ENCODE measurements at places on chromosomes 4 and X.
A peak's percentile ranks its signal among the peaks of the same experiment; 100 is the strongest.

GRCh38 chr4:130053723-130054122, 957.8 kb downstream of the C4orf33 start:
- DNase-seq: no peak

DNA sequence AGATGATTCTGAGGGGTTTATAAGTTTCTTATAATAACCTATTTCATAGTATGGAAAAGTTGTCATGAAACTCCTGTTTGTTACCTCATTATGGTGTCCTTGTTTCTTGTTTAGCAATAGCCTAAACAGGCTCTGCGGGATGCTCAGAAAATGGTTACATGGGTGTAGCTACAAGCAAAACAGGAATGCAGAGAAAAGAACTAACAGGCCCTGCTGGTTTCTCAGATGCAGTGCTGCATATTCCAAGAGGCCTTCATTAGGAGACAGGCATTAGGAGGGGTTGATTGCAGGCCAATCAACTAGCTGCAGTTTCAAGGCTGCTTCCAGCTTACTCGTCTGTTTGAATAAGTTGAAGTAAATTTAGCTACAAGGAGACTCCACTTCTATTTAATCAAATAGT, 37.6 kb upstream of the HPGD start:
- DNase-seq: no peak

DNA sequence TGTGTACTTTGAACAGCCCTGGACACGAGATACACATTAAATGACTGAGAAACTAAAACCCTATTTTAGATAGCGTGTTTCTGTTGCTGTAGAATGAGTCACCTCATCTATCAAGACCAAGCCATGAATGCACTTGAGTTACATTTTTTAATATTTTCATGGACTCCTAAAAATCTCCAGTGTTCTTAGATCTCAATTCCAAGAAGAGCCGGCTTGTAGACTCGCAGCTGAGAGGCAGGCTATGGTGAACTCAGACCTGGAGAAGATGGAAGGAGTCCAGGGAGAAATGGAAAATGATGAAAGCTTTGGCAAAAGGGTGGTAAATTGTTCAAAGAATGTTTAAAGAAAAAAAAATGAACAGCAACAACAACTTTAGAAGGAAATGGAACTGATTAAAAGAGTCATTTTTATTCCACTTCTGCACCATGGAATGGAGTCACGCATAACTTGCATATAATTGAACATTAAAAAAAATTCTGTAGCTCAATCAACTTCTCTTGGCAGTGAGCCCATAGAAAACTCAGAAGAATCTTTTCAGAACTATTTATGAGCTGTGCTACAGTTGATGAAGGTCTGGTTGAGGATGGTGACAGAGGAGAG, 129.8 kb downstream of the MXRA5 start:
- no peak for DNase-seq

DNA sequence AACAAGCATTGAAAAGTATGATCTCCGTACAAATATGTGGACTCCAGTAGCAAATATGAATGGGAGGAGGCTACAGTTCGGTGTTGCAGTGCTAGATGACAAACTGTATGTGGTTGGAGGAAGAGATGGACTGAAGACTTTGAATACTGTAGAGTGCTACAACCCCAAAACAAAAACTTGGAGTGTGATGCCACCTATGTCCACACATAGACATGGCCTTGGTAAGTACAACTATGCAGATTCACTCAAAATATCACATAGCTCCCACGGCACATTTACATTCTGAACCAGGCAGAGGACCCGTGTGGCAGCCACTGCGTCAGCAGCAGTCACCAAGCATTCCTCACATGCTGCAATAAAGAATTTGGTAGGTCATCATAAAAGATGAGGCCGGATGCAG, 41.3 kb downstream of the KLHL5 start:
- no peak for DNase-seq

GRCh38 chr4:24471486-24472160, 112.7 kb downstream of the DHX15 start:
- no peak for DNase-seq

DNA sequence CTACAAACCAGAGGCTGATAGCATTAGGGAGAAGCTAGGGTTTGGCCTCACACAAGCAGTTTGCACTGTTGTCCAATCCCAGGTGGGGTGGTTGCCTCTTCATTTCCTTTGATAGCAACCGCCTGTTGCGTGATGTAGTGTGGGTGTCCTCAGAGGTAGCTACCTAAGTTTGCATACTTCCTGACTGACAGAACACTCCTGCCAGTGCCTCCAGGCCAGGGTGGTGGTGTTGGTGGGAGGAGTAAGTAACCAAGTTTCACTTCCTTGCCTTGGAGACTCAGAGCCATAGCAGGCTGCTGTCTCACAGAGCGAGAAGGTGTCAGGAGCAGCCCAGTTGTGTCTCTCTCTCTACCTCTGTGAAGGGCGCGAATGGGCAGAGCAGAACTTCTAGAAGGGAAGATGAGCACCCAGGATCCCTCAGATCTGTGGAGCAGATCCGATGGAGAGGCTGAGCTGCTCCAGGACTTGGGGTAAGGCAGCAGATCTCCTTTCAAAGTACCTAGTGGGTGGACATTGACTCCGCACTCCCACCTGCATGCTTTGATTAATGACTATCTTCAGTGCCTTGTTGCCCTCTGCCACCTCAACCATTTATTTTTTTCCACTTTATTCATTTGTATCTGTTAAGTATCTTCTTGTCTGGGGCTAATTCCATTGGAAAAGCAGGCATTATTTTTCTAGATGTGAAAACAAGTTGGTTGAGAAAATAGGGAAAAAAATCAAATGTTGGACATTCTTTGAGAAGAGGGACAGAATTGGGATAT, at the start of gene DAPP1:
Gene DAPP1 (plus strand): TSS at position 283 of the 764 bp plus-strand sequence. CDS start 87 bp downstream, at position 370.
- DNase-seq: peak; percentile 45

DNA sequence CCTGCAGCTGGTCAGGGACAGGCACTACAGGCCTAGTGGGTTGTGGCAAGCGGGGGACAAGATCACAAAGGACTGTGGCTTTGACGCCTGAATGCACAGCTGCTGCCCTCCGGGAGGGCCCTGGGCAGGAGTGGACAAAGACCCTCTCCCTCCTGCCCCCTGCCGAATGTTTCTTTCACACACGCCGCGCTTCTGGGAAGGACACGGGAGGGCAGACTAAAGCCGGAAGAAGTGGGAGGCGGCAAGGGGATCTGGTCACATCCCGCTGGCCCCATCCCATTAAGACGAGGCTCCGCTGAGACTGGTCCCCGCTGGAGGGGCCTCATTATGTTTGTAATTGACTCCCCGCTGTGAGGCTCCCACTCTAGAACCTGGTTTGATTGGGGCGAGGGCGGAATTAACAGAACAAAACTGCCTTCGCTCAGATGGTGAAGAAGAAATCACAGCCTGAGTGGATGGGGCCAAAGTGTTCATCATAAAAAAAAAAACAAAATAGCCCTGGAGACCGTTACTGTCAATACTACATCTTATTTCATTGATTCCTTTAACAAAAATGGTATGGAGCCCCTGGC, 37.8 kb upstream of the PSAPL1 start:
- no peak for DNase-seq

GRCh38 chrX:124917011-124917410, 402.7 kb upstream of the TEX13C start:
- DNase-seq: no peak

DNA sequence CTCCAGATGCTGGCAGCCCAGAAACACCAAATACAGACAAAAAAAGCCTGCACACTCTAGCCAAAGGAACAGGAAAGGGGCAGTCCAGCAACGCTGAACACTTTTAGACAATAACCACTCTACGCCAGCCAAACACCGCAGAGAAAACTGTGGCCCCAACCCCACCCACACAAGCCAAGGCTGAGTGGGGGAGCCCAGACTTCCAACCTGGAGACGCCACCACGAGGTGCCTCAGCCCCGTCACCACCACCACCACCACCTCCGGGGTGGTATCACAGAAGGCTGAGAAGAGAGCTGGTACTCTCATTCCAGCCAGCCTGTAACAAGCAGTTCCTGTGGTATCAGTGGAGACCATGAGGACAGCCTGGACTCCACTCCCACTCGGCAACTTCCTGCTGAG, 22.8 kb downstream of the MEPE start:
- DNase-seq: no peak

DNA sequence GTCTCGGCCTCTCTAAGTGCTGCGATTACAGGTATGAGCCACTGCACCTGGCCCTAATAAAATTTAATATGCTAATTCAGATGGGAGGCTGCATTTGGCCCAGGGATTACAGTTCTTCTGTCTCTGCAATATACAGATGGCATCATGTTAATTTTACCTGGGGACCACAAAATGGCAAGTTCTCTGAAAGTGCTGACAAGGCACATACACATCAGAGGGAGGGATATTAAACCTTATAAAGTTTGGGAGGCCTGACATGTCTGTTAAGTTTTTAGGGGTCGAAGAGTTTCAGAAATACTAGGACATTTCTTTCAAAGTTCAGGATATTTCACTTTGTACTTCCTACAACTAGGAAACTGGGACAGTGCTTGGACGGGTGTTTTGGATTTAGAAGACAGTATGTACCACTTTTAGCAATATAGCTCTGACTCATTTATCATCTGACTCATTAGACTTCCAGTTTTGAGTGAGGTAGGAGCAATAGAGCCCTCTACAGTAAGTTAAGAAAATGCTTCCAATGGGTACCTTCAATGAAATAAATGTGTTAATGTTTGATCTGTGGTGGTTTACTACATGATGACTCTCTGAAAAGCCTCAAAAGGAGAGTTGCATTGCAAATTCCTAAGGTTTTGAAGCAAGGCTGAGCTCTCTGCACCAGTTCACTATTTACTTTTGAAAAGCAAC, 981.0 kb upstream of the HS3ST1 start:
- no peak for DNase-seq

- no peak for DNase-seq
These were observed 111.8 kb downstream of the EFNB1 start for GRCh38 chrX:68940601-68941000.

DNA sequence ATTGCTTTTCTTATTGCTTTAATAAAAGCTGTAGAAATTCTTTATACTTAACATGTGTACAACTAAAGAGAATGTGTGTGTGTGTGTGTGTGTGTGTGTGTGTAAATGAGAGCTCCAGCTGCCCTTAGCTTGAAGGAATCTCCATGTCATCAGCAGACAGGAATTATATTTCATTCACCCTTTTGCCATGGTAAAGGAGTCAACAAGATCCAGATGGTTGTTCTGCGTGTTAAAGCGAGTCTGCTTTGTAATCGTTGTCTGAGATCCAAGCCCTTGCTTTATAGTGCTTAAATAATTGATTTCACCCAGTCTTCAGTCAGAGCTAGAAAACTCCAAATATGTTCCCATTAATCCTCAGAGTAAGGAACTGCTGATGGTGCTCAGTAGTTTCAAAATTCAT, 285.5 kb downstream of the PDGFC start:
- DNase-seq: no peak

DNA sequence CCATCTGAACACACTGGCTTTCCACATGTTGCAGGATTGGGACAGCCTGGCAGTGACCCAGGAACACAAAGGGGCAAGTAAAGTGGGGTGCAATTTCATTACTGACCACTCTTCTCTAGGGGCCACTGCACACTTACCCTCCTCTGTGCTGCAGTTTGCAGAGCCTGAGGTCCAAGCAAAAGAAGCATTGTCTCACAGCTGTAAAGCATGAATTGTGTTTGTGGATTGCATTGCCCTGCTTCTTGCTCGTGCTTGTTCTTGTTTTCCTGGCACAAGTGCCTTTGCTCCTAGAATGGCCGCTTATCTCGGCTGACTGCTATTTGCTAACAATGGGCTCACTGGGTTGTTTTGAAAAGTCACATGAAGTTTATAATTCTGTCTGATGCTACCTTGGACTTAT, 209.1 kb upstream of the JADE1 start:
- no peak for DNase-seq

DNA sequence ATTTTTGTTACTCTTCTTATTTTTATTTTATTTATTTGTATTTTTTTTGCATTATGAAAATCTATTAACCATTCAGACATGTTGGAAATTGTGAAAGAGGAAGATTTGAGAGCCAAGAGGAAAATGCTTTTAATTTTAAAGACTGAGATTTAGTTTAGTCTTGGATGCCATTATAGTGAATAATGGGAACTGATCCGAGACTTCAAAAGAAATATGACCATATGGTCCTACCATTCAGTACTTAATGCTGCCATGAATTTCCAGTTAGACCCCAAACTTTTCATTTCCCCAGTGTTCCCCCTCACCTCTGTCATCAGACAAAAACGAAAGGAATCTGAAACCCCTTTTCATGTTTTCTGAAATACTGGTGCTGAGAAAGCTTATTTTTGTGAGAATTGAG, 95.5 kb downstream of the TENM3 start:
- no peak for DNase-seq

- no peak for DNase-seq
These were observed 89.4 kb downstream of the TNIP2 start for GRCh38 chr4:2666722-2667247.

DNA sequence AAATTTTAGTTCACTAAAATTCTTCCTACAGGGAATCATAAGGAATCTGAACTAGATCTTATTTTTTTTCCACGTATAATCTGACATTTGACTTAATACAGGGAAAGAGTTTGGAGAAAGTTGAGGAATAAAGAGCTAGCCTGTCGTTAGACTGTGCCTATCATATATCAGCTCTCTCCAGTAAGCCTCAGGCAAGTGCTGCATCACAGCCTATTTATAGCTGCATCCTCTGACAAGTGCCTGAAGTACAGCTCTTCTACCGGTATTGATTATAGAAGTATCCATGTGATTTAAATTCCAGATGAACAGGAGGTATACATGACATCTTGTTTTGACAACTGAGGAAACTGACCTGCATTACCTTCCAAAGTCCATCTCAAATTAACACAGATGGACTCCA, 248.9 kb downstream of the TLL1 start:
- DNase-seq: no peak

GRCh38 chrX:3268829-3269228, 77.6 kb downstream of the MXRA5 start:
- no peak for DNase-seq

DNA sequence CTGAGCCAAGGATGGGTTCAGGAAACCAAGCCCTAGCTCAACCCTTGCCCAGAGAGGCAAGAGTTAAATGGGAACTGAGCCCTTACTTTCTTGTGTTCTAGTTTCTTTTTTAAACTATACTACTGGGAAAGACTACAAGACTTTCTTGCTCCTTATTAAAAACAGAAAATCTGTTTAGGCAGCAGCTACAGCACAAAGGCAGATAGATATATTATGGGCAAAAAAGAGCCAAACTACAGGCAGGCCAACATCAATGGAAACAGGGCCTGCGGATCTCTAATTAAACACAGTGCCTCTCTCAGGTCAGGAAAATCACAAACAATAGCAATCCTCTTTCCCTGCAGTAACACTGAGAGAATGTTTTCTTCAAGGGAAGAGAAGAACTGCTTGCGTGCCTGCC, 226.0 kb downstream of the LDB2 start:
- no peak for DNase-seq

- DNase-seq: no peak
These were observed 50.5 kb downstream of the IL15 start for GRCh38 chr4:141686879-141687278.
